ENCODE measurements at places on chromosomes 7 and 10. TPM values are rescaled to one million over a fixed set of nuclear protein-coding genes. Genes with fewer than 3 reads are reported as not detected.

DNA sequence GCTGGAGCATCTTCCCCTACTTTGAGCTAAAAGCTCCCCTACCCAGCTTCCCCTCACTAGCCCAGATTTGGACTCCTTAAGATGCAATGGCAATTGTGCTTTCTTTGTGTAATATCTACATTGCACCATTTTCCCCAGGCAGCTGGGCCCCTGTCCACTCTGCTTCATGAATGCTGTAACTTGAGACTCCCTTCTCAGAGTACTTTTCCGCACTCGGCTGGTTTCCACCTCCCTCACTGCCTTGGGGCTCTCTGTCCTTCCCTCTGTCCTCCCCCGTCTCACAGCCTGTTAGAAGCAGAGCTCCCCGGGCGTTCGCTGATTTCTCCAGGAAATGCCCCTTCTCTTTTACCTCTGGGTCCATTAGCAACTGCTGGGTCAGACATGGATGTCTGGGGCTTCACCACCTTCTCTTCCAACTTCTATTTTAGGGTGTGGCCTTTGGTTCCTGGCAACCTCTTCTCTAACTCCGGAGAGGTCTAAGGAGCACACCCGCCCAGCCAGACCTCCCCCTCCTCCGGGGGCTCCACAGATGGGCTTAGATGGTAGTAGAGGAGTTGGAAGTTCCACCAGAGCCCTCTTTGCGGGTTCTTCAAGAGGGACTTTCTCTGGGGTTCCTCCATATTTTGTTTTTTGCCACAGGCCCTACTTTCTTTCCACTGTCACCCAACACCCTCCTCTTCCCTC lies 2.9 kb upstream of the TMEM72 start:
- DNase-seq = no peak

Gene ENO4
- not detected for total RNA-seq

DNA sequence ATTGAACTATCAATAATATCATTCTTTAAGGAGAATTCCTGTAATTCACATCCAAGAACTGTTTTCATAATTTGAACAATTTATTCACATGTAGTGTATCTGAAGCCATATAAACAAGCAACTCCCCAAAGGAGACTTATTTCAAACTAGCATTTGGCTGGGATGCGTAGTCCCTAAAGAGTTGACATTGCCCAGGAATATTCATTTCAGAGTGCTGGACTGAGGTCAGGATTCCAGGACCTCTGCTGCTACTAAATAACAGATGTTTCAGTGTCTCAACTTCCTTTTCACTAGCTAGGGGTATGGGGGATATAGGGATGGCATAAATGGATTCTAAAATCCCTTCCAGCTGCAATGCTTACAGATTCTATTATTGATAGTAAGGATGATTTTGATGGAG lies 177.0 kb downstream of the TSPAN12 start:
- DNase-seq = no peak

DNA sequence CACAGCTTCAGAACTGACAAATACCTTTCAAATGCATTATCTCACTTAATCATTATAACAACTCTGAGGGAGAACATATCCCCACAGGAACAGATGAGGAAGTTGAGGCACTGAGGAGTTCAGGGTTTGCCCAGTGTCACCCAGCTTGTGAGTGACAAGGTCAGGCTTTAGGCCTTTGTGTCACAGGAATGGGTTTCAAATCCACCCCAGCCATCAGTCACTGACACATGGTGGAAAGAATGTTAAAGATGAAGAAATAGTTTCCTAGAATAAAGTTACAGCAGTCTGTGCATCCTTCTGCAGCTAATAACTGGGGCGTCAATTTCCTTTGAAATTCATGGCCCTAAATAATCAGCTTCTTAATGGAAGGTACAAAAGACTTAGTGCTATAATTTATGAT lies 37.8 kb downstream of the SGCE start:
- no peak for DNase-seq

GRCh38 chr10:63634488-63635065 lies 113.4 kb downstream of the REEP3 start:
- DNase-seq = no peak

DNA sequence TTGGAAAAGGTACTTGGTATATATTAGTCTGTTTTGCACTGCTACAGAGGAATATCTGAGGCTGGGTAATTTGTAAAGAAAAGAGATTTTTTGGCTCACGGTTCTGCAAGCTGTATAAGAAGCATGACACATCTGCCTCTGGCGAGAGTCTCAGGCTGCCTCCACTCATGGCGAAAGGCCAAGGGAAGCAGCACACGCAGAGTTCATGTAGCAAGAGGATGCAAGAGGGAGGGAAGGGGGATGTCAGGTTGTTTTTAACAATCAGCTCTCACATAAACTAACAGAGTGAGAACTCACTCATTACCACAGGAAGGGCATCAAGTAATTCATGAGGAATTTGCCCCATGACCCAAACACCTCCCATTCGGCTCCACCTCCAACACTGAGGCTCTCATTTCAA lies 484.8 kb upstream of the DPP6 start:
- no peak for DNase-seq

GRCh38 chr7:53521638-53522184 lies 486.3 kb downstream of the POM121L12 start:
- DNase-seq = no peak

Gene FKBP14
- 8.5 TPM for total RNA-seq

Gene TAS2R41
- not detected for total RNA-seq

Gene GRID1
- 0.35 TPM for total RNA-seq

DNA sequence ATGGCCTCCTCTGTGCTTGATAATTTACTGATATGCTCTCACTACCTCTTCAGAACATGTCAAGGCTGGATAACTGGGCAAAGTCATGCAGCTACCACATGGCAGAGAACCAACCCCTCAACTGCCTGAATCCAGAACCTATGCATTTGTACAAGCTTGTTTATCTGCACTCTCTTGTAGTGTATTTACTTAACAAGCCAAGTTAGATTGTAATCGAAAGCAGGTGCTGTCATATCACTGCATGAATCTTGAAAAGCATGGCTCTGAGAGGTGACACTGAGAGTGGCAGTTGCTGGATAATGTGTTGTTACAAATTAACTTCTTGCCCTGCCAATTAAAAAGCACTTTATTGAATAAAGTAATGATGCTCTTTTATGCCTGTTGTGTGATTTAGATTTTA lies 588.6 kb downstream of the NRG3 start:
- DNase-seq = no peak

DNA sequence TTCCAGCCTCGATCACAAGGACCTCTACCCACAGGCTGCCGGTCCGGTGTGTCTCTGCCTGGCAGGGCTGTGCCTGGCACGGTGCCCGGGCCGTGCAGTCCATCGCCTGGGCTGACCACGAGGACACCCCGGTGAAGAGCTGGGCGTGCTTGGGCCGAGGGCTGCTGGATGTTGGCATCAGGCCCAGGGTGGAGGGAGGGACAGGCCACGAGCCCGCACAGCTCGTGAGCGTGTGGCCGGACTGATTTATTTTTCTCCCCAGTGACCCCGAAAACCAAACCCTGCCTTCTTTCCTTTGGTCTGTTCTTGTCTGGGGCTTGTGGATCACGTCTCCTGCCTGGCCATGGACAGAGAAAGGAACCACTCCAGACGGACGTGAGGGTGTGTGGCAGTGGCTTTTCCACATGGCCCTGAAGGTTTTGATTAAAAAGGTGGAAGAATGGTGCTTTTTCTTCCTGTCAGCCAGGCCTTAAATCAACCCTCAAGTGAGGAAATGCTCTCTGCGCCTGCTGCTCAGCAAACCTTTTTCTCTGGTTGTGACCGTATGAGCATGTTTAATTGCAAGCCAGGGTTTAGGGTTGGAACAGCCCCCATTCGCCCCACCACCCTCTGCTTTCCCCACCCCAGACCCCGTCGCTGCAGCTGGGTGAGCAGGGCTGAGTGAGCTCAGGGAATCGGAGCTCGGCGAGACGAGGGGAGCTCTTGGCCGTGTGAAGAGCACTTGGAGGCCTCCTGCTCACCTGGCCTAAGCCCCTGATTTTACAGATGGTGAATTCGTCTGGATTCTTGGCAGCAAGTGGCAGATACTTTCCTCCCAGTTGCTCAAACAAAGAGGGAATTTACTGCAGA lies 130.1 kb downstream of the RGS10 start:
- no peak for DNase-seq

Gene TMEM139
- 162 TPM for total RNA-seq

Gene NME8
- not detected for total RNA-seq

Gene AQP1
- total RNA-seq = 59.9 TPM

DNA sequence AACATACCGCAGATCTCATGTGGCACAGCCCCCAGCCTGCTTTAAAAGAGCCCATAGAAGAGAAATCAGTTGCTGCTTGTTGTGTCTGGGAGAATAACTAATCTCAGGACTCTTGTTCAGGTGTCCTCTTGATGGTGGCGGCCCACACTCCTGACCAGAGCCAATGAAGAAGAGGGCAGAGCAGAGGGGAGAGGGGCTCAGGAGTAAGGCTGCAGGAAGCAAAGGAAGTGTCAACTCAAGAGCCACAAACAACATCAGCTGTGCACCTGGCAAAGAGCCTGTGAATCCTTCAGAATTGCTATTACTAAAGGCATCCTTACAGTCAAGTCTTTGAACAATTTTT lies 59.8 kb upstream of the PTN start:
- DNase-seq = no peak

DNA sequence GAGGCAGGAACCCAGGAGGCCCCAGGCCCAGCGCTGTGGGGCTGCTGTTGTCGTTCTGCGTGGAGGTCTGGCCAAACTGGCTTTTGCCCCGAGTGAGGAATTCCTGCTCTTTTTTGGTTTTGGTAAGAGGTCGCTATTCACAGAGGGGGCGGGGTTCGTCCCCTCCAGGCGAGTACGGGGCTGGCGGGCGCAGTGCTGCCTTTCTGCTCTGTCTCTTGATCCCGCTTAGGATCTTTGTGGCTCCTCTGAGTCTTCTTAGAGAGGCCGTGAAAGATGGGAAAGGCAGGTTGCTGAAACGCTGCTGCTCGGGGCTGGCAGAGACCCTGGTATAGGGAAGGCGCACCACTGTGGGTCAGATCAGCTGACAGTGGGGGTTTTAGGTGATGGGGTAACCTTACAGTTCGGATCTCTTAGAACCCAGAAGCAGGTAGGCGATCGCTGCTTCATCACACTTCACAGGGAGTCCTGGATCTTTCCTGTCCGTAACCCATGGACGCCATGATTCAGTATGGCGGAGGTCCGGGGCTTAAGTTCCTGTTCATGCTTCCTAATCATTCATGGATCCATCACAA lies 136.7 kb downstream of the KIF20B start:
- DNase-seq = peak; percentile 16

Gene LRRC18
- not detected for total RNA-seq

Gene SPDYE8
- total RNA-seq = not detected

Gene ACSM6
- not detected for total RNA-seq

Gene LGI1
- not detected for total RNA-seq

DNA sequence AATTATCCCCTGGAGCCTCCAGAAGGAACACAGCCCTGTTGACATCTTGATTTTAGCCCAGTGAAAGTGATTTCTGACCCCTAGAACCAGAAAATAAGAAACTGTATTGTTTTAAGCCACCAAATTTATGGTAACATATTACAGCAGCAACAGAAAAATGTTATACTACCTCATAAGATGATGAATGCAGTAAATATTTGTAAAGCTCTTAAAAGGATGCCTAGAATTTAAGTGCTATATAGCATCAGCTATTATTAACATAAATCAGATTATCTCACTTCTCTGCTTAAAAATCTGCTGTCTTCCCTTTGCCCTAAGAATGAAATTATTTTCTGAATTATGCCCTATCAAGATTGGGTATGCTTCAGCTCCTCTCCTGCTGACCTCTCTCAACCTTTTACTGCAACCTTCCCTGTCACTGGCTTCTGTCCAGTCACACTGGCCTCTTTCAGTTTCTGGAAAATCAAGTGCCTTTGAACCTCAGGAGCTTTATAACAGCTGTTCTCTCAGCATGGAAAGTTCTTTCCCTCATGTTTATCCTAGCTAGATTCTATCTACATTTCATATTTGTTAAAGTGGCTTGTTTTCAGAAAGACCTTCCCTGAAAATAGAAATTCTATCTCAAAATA lies 78.9 kb downstream of the GPR37 start:
- no peak for DNase-seq

DNA sequence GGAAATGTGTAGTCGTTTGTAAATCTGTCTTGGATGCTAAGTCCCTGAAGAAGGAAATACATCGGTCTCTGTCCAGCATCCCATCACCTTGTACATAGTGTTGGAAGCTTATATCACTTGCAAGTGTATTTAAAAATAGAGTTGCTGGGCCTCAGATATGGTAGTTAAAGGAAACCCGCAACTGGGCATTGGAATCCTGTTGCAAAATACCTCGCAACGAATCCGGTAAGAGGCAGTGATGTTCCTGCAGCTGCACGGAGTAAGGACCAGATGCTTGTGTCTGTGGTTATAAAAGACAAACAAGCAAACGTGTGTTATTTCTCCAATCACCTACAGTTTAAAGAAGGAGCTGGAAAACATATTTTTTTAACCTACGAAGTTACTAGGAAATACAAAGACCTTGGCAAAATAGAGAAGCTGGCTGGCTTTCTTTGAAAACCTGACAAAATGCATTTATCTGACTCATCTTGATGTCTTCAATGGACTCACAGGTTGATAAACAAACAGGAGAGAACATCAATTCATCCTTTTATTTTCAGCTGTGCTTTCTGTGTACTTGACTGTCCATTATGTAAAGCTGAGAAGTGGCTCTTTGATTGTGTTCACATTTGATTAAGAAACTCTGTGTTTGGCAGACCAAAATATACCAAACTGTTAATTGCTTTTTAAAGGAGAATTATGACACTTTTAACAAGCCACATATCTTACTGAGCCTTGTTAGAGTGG lies 326.4 kb downstream of the SFMBT2 start:
- DNase-seq = no peak

- no peak for DNase-seq
Measured at GRCh38 chr7:21412957-21413356, 14.9 kb upstream of the SP4 start.

Gene LIPM
- not detected for total RNA-seq

Gene CRPPA
- 2.3 TPM for total RNA-seq

Gene DNAJC12
- total RNA-seq = not detected

DNA sequence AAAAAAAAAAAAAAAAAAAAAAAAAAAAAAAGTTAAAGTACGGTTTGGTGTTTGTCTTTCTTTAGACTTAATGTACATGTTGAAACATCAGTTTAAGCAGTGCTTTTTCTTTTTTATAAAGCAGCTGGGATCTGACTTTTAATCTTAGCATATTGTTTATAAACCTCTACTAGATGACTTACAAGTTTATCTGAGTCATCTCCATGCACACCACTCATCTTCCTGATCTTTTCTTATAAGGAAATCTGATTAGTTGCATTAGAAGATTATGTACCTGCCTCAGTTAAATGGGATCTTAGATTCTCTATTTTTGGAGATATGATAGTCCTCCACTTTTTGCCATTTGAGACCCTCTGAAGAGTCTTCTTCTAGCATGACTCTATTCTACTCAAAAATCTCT lies 391.9 kb upstream of the LRGUK start:
- no peak for DNase-seq

Gene RAB18
- 16.5 TPM for total RNA-seq

All from Peyer's patch (tissue), 4 donors.